Activated CD4-positive, alpha-beta T cell treated with anti-CD3 and anti-CD28 coated beads, Interleukin-2, amount 50 U/mL, for 16 hours (primary cell): ENCODE measurements at places on chromosomes 5 and 9.

GRCh38 chr5:129079496-129079895 is 15.1 kb upstream of the ISOC1 start:
- DNase-seq: no peak

DNA sequence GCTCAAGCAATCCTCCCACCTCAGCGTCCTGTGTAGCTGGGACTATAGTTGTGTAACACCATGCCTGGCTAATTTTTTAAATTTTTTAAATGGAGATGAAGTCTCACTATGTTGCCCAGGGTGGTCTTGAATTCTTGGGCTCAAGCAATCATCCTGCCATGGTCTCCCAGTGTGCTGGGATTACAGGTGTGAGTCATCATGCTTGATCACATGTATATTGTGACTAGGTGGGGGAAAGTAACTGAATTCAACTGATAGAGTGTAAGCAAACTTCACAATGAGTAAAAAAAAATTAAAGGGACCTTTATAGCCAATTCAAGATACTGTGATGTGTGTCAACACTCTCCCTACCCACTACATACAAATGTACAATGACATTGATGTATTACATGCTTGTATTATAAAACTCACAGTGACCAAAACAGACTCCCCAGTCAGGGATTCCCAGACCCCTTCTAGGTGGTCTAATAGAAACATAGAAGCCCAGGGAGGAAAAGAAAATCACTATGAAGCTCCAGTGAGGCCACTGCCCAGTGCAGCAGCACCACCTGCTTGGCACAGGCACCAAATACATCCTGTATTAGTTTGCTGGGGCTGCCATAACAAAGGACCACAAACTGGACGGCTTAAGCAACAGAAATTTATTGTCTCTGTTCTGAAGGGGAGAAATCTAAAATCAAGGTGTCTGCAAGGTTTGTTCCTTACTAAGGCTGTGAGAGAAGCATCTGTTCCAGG is 8.8 kb downstream of the PLGRKT start:
- no peak for DNase-seq

DNA sequence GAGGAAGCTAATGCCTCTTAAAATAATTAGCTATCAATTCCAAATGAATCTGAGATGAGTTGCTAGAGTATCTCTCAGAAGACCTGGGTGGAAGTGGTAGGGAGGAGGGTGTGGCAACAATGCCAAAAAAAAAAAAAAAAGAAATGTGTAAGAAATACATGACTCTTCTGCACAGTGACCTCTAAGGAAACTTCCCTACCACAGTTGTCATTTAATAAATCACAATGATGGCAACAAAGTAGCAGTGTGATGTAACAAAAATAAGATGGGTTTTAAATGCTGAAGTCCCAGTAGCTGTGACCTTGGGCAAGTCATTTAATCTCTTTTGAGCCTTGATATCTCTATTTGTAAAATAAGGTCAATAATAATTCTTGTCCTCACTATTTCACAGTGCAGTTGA is 7.2 kb downstream of the FOXD1 start:
- DNase-seq: no peak

DNA sequence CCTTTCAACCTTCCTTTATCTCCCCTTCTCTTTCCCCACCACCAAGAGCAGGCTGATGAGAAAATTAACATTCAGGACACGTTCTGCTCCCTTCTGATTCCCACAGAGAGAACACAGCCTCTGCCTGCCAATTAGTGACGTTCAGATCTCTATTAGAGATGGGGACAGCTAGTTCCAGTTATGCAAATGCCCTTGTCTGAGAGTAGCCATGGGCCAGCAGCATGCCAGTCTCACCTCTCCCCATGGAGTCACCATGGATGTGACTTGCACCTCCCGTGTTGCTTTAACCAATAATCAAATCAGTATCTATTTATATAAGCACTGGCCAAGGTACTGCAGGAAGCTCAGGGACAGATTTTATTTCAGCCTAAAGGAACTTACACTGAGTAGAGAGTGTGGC is 61.3 kb downstream of the KCNIP1 start:
- no peak for DNase-seq

- no peak for DNase-seq
These were observed 117.9 kb downstream of the ZSWIM6 start for GRCh38 chr5:61449804-61450492.

DNA sequence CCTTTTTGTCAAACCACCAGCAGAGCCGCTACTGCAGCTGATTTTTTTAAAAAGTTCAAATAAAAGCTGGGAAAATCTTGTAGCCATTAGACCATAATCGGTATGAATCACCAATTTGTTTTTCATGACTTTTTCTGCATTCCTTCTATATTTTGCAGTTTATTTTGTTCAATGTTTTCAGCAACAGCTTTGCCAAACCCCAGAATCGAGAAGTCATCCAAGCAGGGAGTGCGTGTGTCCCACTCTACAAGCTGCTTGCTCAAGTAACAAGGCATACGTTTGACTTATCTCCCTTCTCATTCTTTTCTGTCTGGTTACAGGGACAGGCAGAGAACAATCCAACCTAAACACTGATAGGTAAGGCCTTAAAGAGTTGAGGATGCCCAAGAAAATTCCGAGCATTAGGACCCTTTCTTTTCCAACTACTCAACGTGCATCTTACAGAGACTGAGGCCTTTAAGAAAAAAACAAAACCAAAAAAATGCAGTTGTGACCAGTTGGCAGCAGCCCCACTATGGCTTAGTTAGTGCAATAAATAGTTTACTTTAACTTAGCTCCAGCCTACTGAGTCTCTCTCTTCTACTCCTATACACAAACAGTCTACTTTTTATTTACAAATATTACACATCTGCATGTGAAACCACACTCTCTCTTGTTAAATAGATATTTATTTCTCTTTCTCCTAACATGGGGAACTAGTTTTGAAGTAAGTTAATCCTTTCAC is 134.7 kb upstream of the SLIT3 start:
- no peak for DNase-seq

DNA sequence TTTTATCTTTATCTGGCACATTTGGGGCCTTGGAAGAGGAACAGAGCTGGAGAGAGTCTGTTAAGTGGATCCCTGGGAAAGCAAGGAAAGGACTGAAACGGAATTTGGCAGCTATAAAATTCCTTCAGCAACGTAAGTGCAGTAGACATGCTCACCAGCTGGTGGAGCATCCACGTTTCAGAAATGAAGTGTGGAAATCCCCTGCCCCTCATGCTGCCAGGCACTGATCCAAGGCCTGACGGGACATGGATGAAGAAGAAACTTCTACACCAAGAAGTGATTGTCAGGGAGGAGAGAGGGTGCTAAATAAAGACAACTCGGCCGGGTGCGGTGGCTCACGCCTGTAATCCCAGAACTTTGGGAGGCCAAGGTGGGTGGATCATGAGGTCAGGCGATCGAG is 209.3 kb downstream of the ROR2 start:
- no peak for DNase-seq

GRCh38 chr5:50724262-50724661 is 57.8 kb downstream of the PARP8 start:
- no peak for DNase-seq

DNA sequence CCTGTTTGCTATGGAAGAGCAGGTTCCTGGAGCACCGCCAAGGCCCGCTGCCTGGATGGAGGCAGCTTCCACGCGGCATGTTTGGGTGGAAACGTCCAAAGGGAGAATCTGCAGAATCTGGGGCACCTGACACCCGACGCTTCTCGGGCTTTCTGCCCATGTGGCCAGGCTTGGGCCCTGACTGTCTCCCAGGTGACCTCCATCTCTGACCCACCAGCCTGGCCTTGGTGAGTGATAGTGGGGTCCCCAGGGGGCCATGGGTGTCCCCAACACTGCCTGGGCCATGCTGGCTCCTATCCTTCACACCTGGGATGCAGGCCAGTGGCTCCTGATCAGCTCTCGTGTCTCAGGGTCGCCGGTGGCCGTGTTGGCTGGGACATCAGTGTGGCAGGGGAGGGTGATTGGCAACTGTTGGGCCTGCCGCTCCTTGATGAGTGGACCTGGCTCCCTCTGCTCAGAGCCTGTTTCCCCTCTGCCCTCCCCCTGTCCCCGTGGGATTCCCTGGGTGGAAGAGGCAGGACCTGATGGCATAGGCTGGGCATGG is 34.0 kb downstream of the GLT6D1 start:
- DNase-seq: no peak

- no peak for DNase-seq
These were observed 3.6 kb downstream of the AK1 start for GRCh38 chr9:127873886-127874285.

- DNase-seq: no peak
These were observed 246.8 kb upstream of the TUT7 start for GRCh38 chr9:86600977-86601376.

- DNase-seq: no peak
These were observed 1208.2 kb upstream of the C9orf72 start for GRCh38 chr9:28781481-28781880.

- DNase-seq: no peak
These were observed 83.9 kb upstream of the CYLC2 start for GRCh38 chr9:102911185-102911584.
